A549 treated with Mapracorat at 1 μM for 4 hours (cell line): ENCODE measurements at places on chromosomes 3 and 15. TPM values are rescaled to one million over a fixed set of nuclear protein-coding genes. Genes with fewer than 3 reads are reported as not detected.

Gene IGF1R
- 41.6 to 58.3 TPM (median 51.5 TPM) in 5 replicates for total RNA-seq

Gene PPP1R14D
- total RNA-seq: 0.20 to 0.33 TPM in 2 of 5 replicates, not detected in the others

Gene SLC24A5
- not detected in 5 replicates for total RNA-seq

Gene CELF6
- 0.10 to 0.25 TPM (median 0.17 TPM) in 4 of 5 replicates, not detected in the other for total RNA-seq

Gene AQR
- total RNA-seq: 29.5 to 34.5 TPM (median 32.5 TPM) in 5 replicates

Gene CSTA
- 0.93 to 1.4 TPM (median 1.1 TPM) in 5 replicates for total RNA-seq

Gene ZKSCAN7
- not detected in 5 replicates for total RNA-seq

Gene OR5K3
- total RNA-seq: not detected in 5 replicates

Gene FGD5
- total RNA-seq: not detected in 5 replicates

Gene FOXL2
- total RNA-seq: 2.6 to 5.1 TPM (median 4.2 TPM) in 5 replicates
